Mesangial cell (primary cell): ENCODE measurements at places on chromosomes 3 and 15. TPM values are rescaled to one million over a fixed set of nuclear protein-coding genes. Genes with fewer than 3 reads are reported as not detected.

AAGAB gene
- total RNA-seq: 28.0 and 30.5 TPM in 2 replicates

CFAP44 gene
- 0.16 and 0.51 TPM in 2 replicates for total RNA-seq

RHOV gene
- total RNA-seq: 0.16 and 0.63 TPM in 2 replicates

TUSC7 gene
- total RNA-seq: not detected in 2 replicates

RBP2 gene
- not detected in 2 replicates for total RNA-seq

PLSCR5 gene
- not detected in 2 replicates for total RNA-seq

ITPKA gene
- 5.4 and 8.4 TPM in 2 replicates for total RNA-seq

CPNE9 gene
- not detected in 2 replicates for total RNA-seq

ATP6V1A gene
- 22.5 and 33.6 TPM in 2 replicates for total RNA-seq

TRH gene
- not detected in 2 replicates for total RNA-seq

TMIE gene
- total RNA-seq: 0.13 TPM in 1 of 2 replicates, not detected in the other

SKOR1 gene
- total RNA-seq: 0.25 TPM in 1 of 2 replicates, not detected in the other

SYNPR gene
- not detected in 2 replicates for total RNA-seq

FRMD5 gene
- total RNA-seq: 8.5 and 10.8 TPM in 2 replicates

CKMT1A gene
- 0.63 TPM in 1 of 2 replicates, not detected in the other for total RNA-seq

RETNLB gene
- total RNA-seq: not detected in 2 replicates

PLCD1 gene
- total RNA-seq: 13.2 and 22.9 TPM in 2 replicates

TGM4 gene
- 0.13 and 0.65 TPM in 2 replicates for total RNA-seq

NDN gene
- 56.5 and 64.7 TPM in 2 replicates for total RNA-seq

TF gene
- total RNA-seq: under 0.01 and 0.16 TPM in 2 replicates

AHSG gene
- not detected in 2 replicates for total RNA-seq

CHRD gene
- total RNA-seq: under 0.01 and 0.13 TPM in 2 replicates

RBPMS2 gene
- 0.63 and 1.3 TPM in 2 replicates for total RNA-seq

SLC22A13 gene
- total RNA-seq: 0.13 and 0.16 TPM in 2 replicates

CEP19 gene
- total RNA-seq: 0.81 and 1.1 TPM in 2 replicates

CD86 gene
- not detected in 2 replicates for total RNA-seq

B2M gene
- 684 and 1,495 TPM in 2 replicates for total RNA-seq

CNTN3 gene
- under 0.01 TPM in 1 of 2 replicates, not detected in the other for total RNA-seq

FETUB gene
- total RNA-seq: not detected in 2 replicates

UPK1B gene
- 14.3 and 28.2 TPM in 2 replicates for total RNA-seq

CHRFAM7A gene
- 0.16 and 3.0 TPM in 2 replicates for total RNA-seq

ZNF502 gene
- total RNA-seq: 1.5 and 1.9 TPM in 2 replicates

MAGI1 gene
- total RNA-seq: 6.4 and 14.6 TPM in 2 replicates

SLC27A2 gene
- under 0.01 and 0.76 TPM in 2 replicates for total RNA-seq

C3orf85 gene
- not detected in 2 replicates for total RNA-seq

GOLGA8R gene
- 0.89 TPM in 1 of 2 replicates, not detected in the other for total RNA-seq

GP9 gene
- total RNA-seq: not detected in 2 replicates

SLC28A2 gene
- total RNA-seq: not detected in 2 replicates

RASL12 gene
- not detected in 2 replicates for total RNA-seq

SCG3 gene
- total RNA-seq: not detected in 2 replicates

COL6A6 gene
- total RNA-seq: under 0.01 TPM in 1 of 2 replicates, not detected in the other
